Stimulated activated CD8-positive, alpha-beta memory T cell treated with anti-CD3 and anti-CD28 coated beads, Interleukin-4, amount 100 ng/mL, for 4 hours (primary cell): ENCODE measurements at places on chromosomes 1 and 21.

GRCh38 chr1:119715542-119715941 lies 3.8 kb downstream of the PHGDH start:
- DNase-seq = no peak

- DNase-seq = no peak
These were observed 4.5 kb upstream of the EXTL1 start for GRCh38 chr1:26016953-26017545.

DNA sequence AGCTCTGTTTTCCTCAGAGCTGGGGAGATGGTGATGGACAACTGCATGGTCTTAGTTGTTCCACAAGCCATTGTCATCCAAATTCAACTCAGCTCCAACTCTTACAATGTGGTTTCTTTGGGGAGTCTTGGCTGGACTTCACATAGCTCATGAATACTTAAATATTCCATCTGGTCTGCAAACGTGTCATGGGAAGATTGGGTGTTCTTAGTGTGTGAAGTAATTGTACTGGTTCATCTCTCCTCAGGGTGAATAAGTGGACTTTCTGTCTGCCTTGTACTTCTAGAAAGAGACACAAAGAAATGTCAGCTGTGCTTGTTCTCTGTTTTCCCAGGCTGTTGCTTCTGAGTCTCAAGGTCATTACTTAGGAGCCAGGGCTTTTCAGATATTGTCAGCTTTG lies 106.6 kb downstream of the VPS13D start:
- DNase-seq = no peak

DNA sequence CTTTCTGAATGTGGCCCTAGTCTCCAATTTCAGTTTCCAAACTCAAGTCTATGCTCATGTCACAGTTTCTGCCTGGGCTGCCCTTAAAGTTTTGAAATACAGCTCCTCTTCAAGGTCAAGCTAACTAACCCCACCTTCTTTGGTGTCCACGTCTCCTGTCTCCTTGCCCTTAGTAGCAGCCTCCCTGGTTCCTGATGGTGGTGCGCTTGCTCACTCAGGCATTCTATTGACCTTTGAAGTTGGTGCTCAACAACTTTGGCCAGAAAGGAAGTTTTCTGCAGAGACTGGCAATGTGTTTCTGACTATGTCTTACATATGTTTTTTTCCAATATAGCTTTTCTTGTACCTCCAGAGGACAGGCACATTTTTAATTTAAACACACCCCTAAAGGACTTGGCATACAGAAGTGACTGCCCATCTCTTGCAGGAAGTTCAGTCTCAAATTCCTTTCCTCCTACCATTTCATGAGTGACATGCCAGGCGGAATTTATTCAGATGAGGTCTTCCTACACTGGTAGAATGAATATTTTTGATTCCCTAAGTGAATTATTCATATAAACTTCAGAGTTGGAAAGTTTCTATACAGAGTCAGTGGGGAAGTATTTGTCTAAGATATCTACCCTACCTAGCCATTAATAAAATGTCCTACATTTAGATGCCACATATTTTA lies 364.3 kb upstream of the USP24 start:
- no peak for DNase-seq

DNA sequence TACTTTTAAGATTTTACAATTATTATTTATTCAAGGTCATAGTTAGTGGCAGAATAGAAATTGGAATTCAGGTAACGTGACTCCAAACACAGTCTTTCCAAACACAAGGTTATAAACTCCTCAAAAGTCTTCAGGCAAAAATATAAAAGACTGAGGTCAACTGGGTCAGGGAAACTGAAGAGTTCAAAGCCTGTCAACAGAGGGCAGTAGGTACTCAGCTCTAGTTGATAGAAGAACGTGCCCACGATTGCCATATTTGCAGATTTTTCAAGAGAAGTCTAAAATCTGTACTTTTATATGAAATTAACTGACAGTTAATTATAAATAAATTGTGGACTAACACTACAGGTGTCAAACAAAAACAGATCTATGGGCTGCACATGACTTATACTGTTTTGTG lies 135.0 kb downstream of the LHX4 start:
- no peak for DNase-seq

DNA sequence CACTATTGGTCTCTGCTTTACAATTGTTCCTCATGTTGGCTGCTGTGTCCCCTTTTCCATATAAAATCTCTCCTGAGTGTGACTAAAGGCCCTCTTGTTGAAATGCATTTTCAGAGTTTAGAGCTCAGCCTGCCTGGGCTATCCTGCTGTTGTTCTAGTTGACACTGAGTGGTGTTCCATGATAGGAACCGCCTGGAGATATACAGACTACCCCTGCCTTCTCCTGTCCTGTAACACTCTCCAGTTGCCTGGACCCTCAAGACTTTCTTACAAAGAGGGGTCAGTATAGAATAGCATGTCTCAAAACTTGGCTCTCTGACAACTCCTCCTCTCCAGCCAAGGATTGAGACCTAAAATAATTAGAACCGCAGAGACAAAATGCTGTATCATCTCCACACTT lies 152.0 kb upstream of the POU3F1 start:
- no peak for DNase-seq

GRCh38 chr1:105100102-105100501 lies 1350.4 kb downstream of the AMY1C start:
- no peak for DNase-seq

- no peak for DNase-seq
These were observed 50.1 kb downstream of the KLHDC7A start for GRCh38 chr1:18530587-18531502.

DNA sequence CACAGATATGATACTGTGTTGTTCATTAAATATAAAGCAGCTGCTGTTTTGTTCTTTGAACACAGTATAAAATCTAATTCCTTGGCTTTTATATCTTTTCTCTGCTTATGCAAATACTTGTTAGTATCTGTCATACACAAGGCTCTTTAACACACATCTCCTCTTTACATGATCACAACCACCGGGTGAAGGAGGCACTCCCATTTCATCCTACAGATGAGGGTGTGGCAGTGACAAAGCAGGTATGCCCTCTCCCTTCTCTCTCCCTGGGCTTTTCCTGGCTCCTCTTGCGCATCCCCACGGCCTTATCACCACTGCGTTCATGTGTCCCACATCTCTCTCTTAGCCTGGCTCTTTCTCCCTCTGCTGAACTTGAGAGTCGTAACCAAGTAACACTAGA lies 38.2 kb downstream of the JUN start:
- DNase-seq = no peak
